ENCODE measurements at places on chromosomes 13 and 19. TPM values are rescaled to one million over a fixed set of nuclear protein-coding genes. Genes with fewer than 3 reads are reported as not detected.

The MISP3 gene
- total RNA-seq, result 0.22 TPM

The CCDC169 gene
- 2.6 TPM for total RNA-seq

The ZNF132 gene
- 8.0 TPM for total RNA-seq

The PALM3 gene
- under 0.01 TPM for total RNA-seq

The PSG1 gene
- total RNA-seq, result 0.39 TPM

The PLEKHA4 gene
- total RNA-seq, result 23.1 TPM

The NLRP4 gene
- not detected for total RNA-seq

The PSG2 gene
- total RNA-seq, result not detected

The SERPINE3 gene
- not detected for total RNA-seq
